ENCODE measurements at places on chromosomes 5 and 9.

DNA sequence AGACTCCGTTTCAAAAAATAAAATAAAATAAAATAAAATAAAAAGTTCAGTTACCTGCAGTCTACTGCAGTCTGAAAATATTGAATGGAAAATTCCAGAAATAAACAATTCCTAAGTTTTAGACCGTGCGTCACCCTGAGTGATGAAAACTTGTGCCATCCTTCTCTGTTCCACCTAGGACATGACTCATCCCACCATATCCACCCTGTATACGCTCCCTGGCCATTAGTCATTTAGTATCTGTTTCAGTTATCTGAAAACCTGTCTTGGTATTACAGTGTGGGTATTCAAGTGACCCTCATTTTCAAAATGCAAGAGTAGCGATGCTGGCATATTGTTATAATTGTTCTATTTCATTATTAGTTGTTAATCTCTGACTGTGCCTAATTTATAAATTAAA, 51.8 kb upstream of the TEX48 start:
- DNase-seq = peak; percentile 97

DNA sequence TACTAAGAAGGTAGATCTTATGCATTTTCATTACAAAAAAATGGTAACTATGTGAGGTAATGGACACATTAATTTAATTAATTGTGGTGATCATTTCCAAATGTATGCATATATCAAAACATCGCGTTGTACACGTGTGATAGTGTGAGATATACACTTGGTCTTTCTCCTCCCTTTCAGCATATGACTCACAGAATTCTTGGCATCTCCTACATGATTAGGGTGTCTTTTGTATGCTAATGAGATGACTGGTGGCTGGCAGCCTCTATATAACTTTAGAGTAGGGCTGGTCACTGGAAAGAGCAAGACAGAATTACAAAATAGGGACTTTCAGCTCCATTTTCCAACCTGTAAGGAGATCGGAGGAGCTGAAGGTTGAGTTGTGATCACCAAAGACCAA, 1167.6 kb downstream of the CDH12 start:
- peak; percentile 84 for DNase-seq

- no peak for DNase-seq
These were observed 71.9 kb downstream of the ECPAS start for GRCh38 chr9:111412280-111412679.

DNA sequence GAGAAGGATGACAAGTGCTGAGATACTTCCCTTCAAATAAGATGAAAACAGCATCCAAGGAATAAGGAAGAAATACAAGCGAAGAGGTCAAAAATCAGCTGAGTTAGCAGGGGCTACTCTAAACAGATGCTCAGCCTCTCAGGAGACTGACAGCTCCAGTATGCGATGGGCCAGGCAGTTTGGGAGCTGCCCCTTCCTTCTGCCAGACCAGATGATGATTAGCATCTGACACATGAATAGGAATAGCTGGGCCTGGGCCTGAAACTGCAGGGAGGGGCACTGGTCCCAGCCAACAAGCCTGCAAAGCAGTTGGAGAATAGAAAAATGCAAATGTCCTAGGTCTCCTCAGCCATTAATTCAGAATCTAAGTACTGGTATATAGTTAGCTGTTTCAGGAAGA, 13.1 kb upstream of the MAP3K1 start:
- DNase-seq = no peak

GRCh38 chr5:107196500-107197059, 474.2 kb downstream of the EFNA5 start:
- DNase-seq = no peak

DNA sequence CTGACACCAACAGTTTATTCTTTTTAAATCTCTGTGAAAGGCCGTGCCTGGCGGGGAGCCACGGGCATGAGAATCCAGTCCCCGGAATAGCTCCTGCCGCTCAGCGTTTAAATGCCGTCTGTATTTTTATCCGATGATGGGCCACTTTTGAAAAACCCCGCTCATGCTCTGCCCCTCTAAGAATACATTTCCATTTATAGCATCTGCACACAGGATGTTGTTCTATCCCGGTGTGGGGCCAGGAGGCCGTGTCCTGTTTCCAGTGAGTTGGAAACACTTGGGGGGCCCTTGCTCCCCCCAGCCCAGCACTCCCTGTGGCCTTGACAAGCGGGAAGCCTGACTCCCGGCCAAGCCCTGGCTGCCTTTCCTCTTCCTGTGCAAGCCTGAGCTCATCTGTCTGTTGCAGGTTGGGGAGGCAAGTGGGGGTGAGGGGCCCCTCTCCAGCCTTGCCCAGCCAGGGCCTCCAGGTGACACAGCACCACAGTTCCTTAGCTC, 39.0 kb downstream of the ERGIC1 start:
- DNase-seq = no peak

DNA sequence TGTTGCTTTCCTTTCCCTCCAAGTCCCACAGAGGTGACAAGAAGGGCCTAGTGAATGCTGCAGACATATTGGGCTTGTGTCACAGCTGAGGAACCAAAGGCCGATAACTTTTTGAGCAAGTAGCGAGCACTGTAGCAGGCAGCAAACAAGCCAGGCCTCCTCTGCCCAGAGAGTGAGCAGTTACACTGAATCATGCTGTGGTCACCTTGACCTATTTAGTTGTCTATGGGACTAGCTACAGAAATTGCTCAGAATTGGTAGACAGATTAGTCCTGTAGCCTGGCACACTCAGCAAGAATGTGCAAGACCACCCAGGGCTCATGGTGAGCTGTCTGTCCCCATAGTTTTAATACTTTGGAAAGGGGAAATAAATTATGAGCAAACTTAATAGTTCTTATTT, 25.2 kb downstream of the ZCCHC9 start:
- no peak for DNase-seq

All from epithelial cell of esophagus (primary cell).